ENCODE measurements at places on chromosomes 2 and 18.

- peak; percentile 46 for DNase-seq
Observed at GRCh38 chr2:64210816-64211215, 66.6 kb upstream of the PELI1 start.

DNA sequence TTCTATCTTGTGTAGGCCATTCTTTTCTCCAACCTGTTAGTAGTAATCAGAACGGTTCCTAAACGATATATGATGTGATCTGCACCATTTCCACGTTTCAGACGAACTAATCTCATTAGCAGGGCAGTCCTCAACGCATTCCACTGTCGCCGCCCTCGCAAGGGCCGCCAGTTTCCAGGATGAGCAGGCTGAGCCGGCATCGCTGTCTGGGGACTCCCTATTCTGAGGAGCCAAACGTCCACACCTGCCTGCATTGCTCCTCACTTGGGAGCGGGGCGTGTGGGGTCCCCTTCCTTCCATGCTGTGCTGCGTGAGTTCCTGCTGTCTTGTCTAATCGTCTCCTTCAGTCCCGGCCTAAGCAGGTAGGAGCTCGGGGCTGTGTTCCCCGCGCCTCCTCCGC lies 76.6 kb downstream of the PSMG2 start:
- DNase-seq: no peak

- no peak for DNase-seq
Observed at GRCh38 chr18:35376393-35376741, 770 bp downstream of the ZNF396 start.

DNA sequence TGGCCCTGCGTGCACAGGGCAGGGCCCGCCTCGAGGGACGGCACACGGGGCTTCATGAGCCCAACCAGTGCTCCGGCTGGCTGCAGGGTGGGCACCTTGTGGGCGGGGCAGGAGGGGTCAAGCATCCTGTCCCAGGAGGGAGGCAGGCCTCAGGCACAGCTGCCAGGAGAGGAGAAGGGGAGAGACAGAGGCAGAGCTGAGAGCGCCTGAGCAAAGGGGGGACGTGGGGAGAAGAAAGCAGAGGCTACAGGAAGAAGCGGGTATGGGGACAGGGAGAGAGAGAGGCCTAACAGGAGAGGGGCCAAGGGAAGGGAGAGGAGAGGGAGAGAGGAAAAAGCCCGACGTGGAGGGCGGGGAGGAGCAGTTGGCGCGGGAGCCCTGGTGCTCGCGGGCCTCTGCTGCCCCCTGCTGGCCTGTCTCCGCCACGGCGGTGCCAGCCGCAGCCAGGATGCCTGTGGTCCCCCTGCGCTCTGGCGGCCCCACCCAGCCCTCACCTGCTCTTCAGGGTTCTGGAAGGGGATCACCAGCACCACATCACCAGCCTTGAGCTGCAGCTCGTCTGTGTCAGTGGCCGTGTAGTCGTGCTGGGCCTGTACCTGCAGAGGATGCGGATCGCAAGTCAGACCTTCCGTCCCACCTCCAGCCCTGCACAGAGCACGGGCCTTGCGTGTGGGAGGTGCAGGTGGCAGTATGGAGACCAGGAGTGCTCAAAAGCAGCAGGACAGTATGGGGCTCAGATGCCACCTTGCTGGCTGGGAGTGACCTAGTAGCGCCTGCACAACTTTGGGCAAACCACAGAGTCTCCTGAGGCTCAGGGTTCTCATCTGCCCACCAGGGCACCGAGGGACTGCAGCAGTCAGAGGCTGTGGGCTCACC lies 56.8 kb downstream of the BIN1 start:
- DNase-seq: peak; percentile 60

- no peak for DNase-seq
Observed at GRCh38 chr2:203858176-203858575, 9.4 kb upstream of the CTLA4 start.

DNA sequence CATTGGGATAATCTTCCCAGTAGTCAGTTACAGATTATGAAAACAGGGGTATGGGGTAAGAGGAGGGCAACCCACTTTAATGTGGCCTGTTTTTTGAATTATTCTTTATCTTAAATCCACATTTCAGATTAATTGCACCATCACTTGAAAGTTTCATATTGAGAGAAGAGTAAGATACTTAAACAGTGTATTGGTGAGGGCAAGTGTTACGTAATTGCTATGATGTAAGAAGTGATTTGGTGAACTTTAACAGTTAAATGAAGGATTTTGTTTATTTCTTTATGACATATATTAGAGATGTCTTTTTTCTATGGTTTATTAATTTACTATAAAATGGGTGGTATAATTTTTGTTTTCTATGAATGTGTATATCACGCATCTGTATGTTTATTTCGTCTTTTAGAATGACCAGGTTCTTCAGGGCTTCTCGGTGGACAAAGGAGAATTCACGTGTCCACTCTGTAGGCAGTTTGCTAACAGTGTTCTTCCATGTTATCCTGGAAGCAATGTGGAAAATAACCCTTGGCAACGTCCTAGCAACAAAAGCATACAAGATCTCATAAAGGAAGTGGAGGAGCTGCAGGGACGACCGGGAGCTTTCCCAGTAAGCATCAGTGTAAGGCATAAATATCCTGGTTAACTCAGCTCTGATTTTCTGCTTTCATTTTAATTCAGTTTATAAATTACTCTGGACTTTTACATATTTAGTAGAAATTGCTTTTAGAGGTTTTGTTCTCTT lies 171.2 kb upstream of the MYO3B start:
- DNase-seq: no peak

DNA sequence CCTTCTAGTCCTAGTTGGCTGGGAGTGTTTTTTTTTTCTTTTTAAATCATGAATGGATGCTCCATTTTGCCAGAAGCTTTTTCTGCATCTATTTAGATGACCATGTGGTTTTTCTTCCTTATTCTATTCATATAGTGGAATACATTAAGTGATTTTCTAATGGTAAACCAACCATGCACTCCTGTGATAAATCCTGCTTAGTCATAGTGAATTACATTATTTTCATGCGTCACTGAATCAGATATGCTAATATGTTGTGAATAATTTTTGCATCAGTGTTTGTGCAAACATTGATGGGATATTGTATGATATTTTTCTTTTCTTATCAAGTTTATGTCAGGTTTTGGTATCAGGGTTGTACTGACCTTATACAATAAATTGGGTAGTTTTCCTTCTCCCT lies 229.3 kb upstream of the REV1 start:
- no peak for DNase-seq

DNA sequence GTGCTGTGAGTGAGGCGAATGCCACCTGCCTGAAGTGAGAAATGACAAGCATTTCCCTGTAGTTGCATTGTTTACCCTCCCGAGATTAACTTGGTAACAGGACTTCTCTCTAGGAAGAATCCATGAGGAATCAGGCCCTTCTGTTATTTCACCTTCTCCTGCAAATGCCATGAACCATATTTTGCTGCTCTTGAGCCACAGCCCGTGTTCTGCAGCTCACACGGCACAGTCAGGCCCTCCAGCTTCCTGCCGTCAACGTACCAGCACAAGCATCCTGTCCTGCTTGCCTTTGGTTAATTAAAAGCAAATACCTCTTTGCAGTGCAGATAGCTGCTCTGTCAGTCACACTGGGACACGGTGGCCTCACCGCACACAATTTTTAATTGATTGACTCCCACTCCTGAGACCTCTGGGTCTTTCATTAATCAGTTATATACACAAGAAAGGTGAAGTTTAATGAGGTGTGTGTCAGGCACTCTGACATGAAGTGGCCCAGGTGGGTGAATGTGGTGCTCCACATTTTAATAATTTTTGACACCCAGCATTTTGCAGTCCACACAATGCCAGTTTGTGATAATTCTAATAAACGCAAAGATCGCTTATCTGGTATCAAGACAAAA lies 95.3 kb upstream of the ASB18 start:
- no peak for DNase-seq

GRCh38 chr2:233111427-233111826 lies 51.3 kb downstream of the INPP5D start:
- no peak for DNase-seq

- DNase-seq: no peak
Observed at GRCh38 chr2:8725838-8726237, 44.0 kb downstream of the ID2 start.

DNA sequence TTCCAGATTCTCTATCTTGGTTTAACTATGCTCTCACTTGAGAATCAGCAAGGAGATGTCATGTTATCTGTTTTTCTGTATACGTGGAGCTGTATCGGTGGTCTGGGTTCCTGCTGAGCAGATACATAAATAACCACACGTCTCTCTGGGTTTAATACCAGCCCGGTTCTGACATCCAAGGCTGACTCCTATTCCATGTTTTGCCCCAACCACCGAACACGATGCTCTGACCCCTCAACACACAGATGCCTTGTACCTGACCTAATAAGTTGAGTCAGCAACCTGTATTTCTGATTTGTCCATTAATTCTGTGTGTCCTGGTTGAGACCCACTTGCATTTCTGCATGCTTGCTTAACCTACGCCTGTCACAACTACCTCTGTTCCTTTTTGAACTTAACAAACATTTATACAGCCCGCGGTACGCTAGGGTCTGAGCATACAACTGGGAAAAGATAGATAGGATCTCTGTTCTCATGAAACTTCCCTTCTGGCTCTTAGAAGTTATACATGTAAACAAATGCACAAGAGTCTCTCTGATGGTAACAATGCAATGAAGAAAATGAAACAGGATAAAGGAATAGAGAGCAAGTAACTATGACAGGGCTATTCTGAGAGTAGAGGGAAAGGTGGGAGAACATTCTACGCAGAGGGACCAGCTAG lies 480.4 kb downstream of the PARD3B start:
- no peak for DNase-seq

GRCh38 chr2:29053223-29053622 lies 21.1 kb downstream of the PCARE start:
- no peak for DNase-seq

- peak; percentile 19 for DNase-seq
Observed at GRCh38 chr2:159090514-159091201, 122.2 kb downstream of the TANC1 start.

- DNase-seq: no peak
Observed at GRCh38 chr18:74146756-74147155, 878 bp downstream of the FBXO15 start.

DNA sequence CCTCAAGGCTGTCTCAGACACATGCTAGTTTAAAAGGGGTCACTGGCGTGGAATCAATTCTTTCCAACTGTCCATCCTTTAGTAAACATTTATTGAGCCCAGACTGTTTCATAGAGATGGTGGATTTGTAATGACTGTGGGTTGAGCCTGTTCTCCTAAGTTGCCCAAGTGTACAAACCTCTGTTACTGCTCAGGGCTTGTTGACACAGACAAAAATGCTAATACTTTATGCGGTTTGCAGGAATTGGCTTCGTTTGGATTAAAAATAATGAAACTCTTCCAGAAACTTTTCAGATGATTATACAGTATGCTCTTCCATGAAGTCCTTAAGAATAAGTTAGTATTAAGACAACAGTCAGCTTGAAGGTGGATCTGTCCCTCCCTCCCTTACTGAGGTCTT lies 83.6 kb upstream of the MGAT5 start:
- no peak for DNase-seq

GRCh38 chr2:193738892-193739291 lies 1544.2 kb upstream of the TMEFF2 start:
- no peak for DNase-seq

DNA sequence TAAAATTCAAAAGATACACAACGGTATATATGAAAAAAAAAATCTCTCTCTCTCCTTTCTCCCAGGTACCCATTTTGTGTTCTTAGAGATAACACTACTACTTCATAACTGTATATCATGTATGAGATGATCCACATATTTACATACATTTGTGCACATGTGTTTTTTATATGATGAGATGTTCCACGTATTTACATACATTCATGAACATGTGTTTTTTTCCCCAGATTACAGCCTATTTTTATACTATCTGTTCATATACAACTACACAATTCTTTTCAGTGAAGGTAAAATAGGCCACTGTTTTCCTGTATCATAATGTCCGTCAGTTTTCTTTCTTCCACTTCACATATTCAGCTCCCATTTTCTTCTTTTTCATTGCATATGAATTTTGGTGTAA lies 808.9 kb downstream of the LRRTM4 start:
- DNase-seq: no peak

GRCh38 chr2:23128684-23129292 lies 256.2 kb upstream of the KLHL29 start:
- DNase-seq: no peak

DNA sequence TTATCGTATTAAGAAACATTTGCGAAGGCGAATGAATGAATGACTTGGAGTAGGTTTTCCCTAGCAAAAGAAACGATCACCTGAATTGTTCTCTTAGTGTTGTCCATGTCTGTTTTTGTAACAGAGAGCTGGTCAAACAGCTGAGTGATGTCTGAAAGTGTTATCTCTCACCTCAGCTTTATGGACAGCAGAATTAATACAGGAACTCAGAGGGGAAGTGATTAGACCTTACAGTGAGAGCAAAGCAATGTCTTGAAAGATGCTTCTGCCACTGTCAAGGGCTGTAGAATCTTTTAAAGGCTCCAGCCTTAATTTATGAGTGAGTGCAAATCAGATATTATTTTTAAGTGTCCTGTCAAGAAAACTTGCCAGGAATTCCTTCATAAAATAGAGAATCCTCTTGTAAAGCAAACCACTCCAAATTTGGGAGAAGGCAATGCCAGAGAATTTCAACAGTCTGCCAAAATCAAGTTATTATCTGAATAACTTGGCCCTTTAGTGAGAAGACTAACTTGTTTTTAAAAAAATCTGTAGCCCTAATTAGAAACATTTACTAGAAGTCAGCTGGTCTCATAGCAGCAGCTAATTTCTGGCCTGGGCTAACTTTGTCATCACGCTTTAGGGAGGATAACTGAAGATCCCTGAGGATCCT lies 60.7 kb downstream of the CDC42EP3 start:
- DNase-seq: no peak
